Putamen (tissue), 1 donor: ENCODE measurements at places on chromosomes 6 and 20.

DNA sequence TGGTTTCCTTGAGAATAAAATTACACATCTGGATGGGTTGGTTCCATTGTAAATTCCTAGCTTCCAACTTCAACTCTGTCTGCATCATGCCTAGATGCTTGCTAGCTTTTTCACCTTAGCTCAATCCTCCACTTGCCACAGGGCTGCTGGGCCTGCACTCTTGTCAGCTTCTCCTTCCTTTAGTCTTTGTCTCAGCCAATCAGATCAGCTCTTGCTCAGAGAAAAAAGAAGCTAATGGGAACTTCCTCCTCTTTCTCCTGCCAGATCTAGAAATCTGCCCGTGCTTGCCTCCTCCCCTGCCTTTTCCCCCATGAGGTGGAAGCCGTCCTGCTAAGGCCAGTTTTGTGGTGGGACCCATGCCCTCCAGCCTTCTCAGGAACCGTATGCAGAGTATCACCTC lies 18.5 kb downstream of the RAE1 start:
- no peak for DNase-seq

DNA sequence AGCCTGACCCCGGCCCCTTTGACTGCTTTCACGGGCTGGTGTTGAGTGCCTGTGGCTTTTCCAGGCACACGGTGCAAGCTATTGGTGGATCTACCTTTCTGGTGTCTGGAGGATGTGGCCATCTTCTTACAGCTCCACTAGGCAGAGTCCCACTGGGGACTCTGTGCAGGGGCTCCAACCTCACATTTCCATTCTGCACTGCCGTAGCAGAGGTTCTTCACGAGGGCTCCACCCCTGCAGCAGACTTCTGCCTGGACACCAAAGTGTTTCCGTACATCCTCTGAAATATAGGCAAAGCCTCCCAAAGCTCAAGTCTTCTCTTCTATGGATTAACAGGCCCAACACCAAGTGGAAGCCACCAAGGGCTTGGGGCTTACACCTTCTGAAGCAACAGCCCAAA lies 691.5 kb upstream of the POU3F2 start:
- DNase-seq, result no peak

- no peak for DNase-seq
Measured at GRCh38 chr6:37036146-37036545, 30.7 kb downstream of the FGD2 start.

GRCh38 chr6:10166031-10166430 lies 248.8 kb downstream of the TFAP2A start:
- no peak for DNase-seq

DNA sequence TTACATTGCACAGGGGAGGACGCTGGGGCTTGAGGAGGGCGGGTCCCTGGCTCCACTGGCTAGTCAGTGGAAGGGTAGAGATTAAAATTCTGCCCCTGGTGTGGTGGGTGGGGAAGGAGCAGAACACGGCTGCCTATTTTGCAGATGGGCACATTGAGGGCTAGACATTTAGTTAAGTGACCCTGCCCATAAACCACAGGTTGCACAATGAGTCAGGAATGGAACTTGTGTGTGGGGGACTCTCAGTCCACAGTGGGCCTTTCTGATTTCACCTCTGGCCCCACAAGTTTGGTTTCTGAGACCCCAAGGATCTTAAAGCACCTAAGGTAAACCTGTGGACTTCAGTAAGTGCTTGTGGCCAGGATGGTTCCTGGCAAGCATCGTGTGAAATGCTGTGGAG lies 22.0 kb upstream of the CCDC167 start:
- no peak for DNase-seq

DNA sequence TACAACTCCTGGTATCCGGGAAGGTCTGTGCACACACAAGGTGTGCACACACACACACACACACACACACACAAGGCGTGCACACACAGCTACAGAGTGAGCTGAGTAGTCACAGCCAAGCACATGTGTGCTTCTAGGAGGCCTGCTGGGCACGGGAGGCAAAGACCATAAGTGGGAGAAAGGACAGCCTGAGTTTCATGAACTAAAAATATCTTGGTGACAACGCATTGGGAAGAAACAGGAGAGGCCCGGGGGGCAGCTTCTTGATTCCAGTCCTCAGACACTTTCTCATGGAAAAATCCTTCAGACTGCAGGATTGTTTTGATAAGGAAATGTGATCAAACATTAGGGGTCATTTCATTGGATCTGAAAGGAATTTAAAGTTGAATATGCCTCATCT lies 2.6 kb downstream of the TRAF3IP2 start:
- DNase-seq, result no peak

DNA sequence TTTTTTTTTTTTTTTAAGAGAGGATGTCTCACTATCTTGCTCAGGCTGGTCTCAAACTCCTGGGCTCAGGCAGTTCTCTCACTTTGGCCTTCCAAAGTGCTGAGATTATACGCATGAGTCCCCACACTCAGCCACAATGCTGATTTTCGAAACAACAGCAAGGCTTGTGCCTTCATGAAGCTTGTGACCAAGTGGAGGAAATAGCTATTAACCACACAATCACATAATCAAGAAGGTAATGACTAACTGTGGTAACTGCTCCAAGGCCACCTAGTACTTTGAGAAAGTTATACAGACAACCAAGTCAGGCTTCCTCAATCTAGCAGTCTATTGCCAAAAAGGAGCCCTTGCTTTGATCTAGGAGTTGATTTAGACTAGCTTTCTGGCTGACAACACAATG lies 46.3 kb downstream of the SOD2 start:
- no peak for DNase-seq

- DNase-seq, result no peak
Measured at GRCh38 chr6:106066989-106067388, 19.1 kb upstream of the PRDM1 start.

DNA sequence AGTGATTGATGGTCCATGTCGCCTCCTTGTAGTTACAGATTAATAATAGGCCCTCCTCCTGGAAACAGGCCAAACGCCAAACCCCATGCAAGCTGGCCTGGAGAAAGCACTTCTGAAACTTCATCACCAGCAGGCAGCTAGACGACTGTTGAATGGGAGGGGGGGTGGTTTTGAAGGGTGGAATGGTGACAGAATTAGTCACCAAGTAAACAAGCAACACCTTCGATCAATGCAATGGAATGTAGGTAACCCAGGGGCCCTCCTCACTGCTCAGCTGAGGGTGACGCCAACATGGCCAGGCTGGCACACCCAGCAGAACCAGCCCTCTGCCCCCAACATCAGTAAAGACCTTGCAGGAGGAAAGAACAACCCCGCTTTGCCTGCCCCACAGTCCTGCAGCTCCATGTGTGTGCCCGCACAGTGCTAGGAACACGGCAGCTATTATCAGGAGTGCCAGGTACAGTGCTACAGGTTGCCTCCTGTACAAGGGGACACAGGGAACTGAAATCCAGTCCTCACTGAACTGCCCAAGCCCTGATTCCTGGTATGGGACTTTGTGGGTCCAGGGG lies 2.7 kb downstream of the BCAS1 start:
- DNase-seq, result no peak

DNA sequence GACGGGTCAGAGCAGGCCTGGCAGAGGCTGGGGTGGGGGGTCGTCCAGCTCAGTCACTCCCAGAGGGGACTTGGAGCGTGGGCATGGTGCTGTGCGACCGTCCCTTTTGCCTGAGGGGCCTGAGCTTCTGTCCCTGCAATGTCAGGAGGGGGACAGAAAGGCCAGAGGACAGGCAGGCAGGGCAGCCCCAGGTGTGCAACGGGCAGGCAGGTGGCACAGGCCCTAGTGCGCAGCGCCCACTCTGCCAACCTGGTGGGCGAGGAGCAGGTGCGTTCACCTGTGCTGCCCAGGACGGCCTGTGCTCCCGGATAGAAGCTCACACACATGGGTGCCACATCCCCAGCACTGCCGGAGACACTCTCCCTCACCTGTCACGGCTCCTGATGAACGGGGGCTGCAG lies 78.7 kb upstream of the SLCO4A1 start:
- DNase-seq, result no peak

- DNase-seq, result no peak
Measured at GRCh38 chr6:106098383-106099234, 12.5 kb downstream of the PRDM1 start.
